ENCODE measurements at places on chromosomes 6 and 20.
A peak's percentile ranks its signal among the peaks of the same experiment; 100 is the strongest.

DNA sequence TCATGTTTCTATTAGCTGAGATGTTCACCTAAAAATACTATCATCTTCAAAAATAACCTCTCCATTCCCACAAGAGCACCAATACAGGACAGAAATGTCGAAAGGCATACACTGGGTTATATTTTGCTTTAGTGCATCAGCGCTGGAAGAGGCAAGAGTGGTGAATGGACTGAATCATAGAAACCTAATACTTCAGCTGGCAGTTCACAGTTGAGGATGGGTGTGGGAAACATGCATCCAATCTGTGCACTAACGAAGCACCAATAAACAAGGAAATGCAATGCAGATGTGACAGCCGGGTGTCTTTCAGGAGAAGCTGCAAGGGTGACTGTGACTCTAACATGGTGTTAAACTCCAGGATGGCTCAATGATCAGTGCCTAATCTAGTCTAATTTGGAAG is 365.8 kb downstream of the ESR1 start:
- DNase-seq: no peak

DNA sequence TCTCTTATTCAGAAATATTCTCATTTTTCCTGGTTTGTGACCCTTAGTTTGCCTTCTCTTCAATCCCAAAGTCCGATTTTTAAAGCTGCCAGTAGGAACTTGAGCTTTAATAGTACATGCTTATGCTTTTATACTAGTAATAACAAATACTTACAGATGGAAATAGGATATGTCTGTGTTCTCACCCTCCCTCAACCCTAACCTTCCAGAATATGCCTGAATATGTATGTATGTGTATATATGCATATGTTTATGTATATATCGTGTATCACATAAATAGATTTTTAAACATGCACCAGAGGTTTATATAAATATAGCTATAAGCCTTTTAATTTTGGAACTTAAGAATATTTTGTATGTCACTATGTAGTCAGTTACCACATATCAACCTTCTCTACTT is 38.8 kb downstream of the CDYL start:
- DNase-seq: no peak

GRCh38 chr6:98871057-98871456 is 36.7 kb downstream of the POU3F2 start:
- no peak for DNase-seq

- no peak for DNase-seq
These were observed 135.6 kb downstream of the TFAP2C start for GRCh38 chr20:56764671-56765070.

DNA sequence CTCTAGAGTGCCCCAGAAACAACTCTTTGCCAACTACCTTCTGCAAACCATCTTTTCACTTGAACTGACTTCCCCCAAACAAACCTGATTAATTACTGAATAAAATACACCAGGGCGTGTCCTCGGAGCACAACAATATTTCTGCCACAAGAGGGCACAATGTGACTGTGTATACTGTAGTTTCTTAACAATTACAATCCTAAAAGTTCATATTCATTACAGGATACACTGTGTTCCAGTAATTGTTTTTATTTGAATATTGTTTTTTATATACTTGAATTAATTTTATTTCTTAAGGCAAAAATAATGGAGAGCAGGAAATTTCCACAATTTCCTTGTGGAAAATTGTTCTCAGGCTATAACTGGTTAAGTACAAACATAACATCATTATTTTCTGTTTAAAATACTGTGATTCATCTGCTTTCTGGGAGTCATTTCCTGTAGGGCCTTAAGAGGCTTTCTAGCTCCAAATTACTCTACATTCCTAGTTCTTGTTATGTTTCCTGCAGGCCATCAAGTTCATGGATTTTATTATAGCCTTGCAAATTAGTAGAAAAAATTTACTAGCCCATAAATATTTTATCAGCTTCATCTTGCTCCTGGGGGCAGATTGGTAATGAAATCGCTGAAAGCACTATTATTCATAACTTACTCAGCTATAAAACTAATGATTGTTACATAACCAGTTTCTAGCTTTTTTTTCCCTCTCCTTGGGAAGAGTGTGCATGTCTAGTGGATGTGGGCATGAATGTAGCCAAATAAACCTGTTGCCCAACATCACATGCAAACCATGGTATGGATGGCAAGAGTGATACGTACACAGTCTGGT is 51.9 kb upstream of the SLC22A16 start:
- peak; percentile 92 for DNase-seq

DNA sequence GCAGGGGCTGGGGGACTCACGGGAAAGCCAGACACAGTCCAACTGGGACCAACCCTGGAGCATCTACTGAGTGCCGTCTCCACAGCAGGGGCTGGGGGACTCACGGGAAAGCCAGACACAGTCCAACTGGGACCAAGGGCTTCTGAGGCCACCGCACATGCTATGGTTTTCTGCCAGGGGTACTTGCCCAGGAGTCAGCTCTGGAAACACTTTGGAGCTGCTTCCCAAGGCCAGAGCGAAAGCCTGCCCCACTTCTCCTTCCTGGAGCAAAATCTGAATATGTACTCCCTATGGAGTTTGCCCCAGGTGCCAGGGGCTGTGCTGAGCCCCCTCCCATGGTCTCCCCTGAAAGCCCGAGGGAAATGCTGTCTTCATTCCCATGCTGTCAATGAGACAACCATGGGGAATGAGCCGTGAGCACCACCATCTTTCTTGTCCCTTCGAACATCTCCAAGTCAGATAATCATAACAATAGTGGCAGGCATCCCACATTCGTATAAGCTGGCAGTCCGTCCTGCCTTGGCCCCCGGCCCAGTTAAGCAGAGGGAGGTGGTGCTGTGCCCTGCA is 18.5 kb downstream of the PCK1 start:
- no peak for DNase-seq

- DNase-seq: no peak
These were observed 26.7 kb downstream of the MDN1 start for GRCh38 chr6:89792881-89793280.

- DNase-seq: no peak
These were observed 3.7 kb downstream of the TNXB start for GRCh38 chr6:32105433-32105832.

DNA sequence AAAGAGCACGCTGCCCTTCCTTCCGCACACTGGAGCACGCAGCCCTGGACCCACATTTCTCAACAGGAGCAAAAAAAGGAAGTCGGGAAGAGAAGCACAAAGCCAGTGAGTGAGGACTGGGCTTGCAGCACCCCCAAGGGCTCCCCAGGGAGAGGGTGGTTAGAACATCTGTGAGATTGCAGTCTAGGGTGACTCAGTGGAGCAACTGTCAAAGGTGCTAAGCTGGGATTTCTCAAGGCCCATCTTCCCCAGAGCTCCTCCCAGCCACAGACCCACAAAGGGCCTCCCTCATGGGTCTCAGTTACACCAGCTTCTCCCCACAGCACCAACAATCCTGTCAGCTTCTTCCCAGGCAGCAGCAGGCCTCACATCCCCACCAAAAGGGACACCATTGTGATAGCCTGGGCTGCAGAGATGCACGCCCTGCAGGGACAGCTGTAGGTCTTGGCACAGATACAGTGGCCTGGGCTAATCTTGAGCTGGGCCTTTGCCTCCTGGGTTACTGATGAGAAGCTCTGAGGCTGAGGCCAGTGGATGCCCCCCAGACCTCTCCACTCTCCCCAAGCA is 39.6 kb upstream of the CD93 start:
- DNase-seq: no peak

GRCh38 chr6:48098923-48099322 is 12.1 kb downstream of the PTCHD4 start:
- DNase-seq: no peak

DNA sequence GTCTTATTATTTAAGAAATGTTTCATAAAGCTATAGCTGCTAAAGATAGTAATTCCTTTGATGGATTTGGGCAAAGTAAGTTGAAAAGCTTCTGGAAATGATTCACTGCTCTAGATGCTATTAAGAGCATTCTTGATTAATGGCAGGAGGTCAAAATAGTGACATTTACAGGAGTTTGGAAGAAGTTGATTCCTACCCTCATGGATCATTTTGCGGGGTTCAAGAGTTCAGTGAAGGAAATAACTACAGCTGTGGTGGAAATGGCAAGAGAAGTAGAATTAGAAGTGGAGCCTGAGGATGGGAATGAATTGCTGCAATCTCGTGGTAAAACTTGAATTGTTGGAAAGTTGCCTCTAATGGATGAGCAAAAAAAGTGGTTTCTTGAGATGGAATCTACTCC is 316.1 kb downstream of the UTRN start:
- no peak for DNase-seq

DNA sequence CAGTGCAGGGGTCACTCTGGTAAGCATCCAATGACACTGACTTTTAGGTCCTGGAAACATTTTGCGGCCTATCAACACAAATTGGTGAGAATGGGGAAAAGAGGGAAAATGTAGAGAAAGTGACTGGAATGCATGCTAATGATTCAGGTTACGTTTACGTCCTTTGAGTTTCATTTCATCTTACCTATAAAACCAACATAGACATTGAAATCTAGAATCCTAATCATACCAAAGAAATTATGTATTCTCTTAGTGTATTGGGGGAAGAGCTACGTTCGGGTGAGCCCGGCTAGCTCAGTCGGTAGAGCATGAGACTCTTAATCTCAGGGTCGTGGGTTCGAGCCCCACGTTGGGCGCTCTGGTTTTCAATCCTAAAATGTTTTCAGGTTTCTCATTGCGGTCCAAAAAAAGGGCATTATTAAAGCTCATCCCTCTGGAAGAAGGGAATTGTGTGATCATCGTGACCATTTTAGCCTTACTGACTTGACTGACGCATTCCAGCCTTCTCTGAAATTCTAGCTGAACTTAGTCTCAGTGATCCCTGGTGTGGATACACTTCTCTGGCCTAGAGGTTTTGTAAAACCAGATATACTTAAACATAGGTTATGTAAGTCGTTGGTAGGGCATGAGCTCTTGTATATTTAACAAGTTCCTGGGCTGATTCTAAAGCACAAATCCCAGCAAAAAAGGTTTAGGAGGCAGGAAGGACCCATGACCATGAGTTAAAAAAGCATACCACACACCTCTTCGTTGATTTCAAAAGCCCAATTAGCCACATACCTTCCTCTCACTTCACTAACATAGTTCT is 18.3 kb downstream of the HMGN4 start:
- no peak for DNase-seq

DNA sequence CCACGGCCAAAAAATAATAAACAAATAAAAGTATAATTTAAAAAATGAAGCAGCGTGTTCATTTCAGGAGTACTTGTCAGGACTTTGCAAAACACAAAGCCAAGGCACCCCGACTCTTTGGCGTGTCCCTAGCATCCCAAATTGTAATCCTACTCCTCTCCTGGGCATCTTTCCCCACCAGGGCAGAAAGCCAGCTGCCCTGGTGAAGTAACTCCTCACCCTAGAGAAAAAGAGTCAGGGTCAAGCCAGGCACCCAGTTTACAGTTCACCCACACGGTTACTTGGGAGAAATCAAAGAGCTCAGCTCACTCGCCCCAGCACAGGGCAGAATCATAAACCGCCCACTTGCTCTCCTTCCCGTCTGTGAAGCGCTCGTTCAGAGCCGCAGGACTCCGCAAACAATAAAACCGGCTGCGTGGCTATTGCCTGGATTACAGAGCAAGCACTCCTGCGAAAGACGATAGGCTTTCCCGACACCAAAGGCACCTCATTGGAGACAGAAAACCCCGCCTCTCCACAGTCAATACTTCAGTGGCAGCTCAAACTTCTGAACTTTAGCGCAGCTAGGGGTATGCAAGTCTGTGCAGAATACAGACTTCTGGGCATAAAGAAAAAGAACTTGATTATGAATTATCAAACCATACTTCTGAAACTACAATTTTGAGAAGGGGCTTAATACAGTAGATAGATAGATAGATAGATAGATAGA is 73.0 kb upstream of the NHSL1 start:
- DNase-seq: no peak

DNA sequence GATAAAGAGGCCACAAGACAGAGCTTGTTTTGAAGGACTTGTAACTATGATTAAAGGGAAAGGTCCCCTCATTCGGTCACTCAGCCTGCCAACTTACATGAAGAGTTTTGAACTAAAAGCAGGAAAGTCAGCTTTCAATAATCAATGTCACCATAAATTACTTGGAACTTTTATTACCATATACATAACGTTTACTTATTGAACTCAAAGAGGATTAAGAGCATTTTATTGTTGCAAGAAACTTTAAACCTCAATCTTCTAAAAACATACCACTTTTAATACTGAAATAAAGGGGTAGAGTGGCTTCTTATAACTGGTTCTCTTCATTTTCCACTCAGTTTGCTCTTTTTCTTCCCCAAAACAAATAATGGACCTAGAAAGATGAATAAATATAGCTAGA is 65.1 kb downstream of the CNKSR3 start:
- no peak for DNase-seq

GRCh38 chr20:10916312-10916711 is 242.5 kb upstream of the JAG1 start:
- no peak for DNase-seq

- no peak for DNase-seq
These were observed 131.2 kb downstream of the CCDC170 start for GRCh38 chr6:151624900-151625536.

DNA sequence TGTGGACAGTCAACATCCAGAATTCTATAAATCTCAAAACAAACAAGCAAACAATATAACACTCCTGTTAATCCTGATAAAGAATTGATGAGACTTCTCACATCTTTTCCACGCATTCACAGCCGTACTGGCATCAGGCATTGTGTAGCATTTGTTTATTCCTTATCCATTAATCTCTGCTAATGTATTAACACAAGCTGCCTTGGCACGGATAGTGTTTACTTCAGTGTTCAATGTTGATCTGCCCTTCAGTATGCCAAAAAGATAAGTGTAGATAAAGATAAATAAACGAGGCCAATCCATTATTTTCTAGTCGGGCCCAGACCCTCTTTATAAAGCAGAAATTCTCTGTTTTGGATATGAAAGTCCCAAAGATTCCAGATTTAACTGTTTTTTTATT is 16.1 kb downstream of the UFL1 start:
- no peak for DNase-seq

- no peak for DNase-seq
These were observed 55.3 kb upstream of the UFL1 start for GRCh38 chr6:96466147-96466863.

DNA sequence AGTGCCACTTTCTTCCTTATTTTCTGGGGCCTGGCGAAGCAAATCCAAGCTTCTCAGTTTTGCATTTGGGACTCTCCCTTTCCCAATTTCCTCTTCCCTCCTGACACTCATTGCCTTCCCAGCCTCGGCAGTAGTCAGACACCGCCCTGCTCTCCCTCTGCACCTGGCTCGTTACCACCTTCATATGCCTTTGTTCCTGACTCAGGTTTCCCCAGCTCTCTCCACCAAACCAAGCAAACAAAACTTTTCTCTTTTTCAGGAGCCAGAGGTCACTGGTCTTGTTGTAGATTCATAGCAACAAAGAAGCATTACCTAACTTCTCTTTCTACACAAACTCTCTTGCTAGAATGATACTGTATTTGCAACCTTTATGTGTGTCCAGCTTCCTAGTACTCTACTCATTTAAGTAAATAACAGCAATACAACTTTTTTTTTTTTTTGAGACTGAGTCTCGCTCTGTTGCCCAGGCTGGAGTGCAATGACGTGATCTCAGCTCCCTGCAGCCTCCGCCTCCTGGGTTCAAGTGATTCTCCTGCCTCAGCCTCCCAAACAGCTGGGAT is 9.0 kb upstream of the ZC3H12D start:
- DNase-seq: no peak
